Stimulated activated CD4-positive, alpha-beta T cell treated with anti-CD3 and anti-CD28 coated beads, Interleukin-4, amount 100 ng/mL, for 48 hours (primary cell): ENCODE measurements at places on chromosomes 2 and 18.

DNA sequence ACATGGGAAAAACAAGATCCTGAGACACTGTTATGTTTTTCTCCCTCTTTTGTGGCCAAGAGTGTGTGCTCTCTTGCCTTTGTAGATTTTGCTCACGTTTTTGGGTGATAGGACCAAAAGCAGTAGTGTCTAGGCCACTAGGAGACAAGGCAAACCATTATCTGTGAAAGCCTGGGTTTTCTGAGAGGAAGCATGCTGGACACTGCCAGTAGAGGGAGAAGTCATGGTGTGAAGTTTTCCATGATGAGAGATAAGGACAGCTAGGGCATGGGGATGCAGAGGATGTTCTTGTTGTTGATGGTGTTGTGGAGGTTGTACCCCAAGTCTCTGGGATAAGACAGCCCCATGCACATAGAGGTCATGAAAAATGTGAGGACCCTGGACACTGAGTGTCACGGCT is 285.3 kb downstream of the SOX11 start:
- no peak for DNase-seq

- DNase-seq: no peak
These were observed 9.7 kb upstream of the NMUR1 start for GRCh38 chr2:231539991-231540390.

DNA sequence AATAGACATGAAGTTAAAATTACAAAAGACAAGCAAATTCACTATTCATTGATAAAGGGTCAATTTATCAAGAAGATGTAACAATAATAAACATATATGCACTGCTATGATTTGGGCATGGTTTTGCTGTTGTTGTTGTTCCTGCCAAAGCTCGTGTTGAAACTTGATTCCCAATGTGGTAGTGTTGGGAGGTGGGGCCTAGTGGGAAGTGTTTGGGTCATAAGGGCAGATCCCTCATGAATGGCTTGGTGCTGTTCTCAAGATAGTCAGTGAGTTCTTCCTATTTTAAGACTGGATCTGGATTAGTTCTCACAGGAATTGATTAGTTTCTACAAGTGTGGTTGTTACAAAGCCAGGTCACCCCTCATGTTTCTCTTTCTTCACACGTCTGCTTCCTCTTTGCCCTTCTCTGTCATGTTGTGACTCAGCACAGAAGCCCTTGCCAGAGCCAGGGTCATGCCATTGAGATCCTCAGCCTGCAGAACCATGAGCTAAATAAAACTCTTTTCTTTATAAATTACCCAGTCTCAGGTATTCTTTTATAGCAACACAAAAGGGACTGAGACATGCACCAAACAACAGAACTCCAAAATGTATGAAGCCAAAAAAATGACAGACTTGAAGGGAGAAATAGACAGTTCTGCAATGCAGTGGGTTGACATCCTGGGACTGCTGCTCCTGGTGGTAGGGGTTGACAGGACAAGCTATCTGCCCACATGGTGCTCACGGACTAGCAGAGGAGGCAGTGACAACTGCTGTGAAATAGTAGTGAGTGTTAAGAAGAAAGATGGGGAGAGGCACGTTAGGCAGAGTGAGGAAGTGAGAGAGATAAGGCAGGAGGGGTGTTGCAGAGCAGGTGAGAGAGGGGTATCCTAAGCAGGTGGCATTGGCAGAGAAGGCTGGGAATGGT is 18.6 kb upstream of the SKA1 start:
- no peak for DNase-seq

DNA sequence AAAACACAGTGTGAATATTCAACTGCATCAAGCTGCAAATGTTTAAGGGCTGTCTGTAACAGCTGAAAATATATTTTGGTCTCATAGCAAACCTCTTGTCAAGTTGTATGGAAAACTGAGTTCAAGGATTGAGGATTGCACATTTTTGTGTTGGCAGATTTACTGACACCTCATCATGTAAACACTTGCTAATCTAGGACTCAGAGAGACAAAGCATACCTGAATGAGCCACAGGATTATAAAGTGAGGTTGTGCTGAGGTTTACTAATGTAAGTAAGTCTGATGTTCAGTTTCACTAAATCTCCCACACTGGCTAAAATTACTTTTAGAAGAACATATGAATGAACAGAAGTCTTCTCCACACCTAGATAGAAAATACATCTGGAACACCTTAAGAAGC is 1993.1 kb upstream of the CELF4 start:
- DNase-seq: no peak

- no peak for DNase-seq
These were observed 198.4 kb downstream of the RBM43 start for GRCh38 chr2:151063271-151063670.

- no peak for DNase-seq
These were observed 185.0 kb downstream of the BCL11A start for GRCh38 chr2:60368456-60368855.

DNA sequence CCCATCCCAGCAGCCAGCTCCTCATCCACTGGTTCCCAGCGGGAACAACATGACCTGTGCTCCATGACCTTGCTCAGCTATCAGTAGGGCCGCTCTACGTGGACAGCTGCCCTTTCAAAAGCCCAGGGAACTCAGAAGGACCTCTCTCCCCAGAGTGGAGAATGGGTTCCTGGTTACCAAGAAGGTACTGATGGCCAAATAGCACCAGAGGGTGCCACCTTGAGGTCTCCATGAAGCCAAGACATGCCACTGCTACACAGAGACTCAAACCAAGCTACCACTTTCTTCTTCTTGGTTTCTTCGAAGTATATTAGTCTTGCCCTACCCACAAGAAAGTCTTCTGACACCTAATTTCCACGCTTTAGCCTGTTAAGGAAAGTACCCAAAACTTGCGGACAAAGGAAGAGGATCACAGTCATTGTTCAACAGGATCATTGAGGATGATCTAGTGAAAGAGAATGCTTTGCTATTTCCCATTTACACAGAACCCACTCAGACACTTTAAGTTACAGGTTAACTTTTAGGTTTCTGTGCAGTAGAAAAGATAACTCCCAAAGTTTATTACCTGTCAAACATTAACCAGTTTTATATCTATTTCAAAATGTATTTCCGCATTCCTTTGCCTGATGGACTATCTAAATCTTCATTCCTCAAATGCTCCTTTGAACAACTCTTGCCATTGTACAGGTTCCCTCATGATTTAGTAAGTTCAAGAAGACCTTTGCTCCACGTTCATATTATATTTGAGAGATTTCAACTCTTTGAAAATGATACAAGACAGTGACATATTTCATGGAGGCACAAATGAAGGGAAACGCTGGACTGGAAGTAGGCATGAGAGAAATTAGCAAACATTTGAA is 102.2 kb downstream of the ALPK2 start:
- DNase-seq: no peak

- DNase-seq: no peak
These were observed 133.3 kb upstream of the ARL5A start for GRCh38 chr2:151961558-151961957.

- no peak for DNase-seq
These were observed 123.0 kb downstream of the AGAP1 start for GRCh38 chr2:235616885-235617284.

DNA sequence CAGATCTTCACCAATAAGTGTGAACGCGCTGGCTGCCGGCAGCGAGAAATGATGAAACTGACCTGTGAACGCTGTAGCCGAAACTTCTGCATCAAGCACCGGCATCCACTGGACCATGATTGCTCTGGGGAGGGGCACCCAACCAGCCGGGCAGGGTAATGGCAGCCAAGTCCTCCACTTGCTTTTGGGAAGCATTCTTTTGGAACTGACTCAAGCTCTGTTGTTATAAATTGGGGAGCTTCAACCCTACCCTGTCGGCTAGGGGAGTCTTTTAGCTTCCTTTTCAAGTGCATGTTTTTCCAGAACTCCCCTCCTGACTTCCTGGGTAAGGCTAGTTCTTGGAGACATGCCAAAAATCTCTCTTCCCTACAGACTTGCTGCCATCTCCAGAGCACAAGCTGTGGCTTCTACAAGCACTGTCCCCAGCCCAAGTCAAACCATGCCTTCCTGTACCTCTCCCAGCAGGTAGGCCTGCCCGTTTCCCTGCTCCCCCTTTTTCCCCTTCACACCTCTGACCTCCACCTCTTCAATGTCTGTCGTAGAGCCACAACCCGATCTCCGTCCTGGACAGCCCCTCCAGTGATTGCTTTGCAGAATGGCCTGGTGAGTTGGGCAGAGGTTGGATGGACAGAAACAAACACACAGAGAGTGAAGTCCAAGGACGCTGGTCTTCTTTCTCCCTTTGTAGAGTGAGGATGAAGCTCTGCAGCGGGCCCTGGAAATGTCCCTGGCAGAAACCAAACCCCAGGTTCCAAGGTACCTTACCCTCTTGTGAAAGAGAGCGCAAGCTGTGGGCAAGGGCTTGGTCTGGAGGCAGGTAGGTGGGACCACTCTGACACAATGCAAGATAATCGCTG is 1.5 kb downstream of the ZFAND2B start:
- no peak for DNase-seq

DNA sequence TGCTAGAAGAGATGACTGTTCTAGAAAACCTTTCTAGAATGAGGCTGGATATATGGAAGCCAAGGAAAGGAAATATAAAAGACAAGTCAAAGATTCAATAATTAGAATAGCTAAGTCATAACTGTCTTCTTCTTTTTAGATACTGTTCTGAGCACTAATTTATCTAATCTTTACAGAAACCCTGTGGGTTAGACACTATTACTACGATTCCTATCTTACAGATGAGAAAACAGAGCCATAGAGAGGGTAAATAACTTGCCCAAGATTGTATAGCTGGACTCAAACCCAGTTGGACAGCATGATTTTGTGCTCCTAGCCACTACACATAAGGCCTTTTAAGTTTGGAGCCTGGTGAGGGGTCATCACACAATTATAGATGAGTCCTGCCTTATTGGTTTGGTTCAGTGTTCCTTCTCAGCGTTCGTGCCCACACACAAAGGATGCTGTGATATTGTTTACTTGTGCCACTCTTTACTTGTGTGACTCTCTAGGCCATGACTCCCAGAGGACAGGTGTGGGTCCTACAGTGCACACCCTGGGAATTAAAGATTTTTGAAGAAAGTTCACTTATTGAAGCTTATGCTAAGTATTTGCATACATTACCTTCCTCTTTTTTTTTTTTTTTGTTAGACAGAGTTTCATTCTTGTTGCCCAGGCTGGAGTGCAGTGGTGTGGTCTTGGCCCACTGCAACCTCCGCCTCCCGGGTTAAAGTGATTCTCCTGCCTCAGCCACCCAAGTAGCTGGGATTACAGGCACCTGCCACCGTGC is 153.7 kb downstream of the PRKCE start:
- no peak for DNase-seq

DNA sequence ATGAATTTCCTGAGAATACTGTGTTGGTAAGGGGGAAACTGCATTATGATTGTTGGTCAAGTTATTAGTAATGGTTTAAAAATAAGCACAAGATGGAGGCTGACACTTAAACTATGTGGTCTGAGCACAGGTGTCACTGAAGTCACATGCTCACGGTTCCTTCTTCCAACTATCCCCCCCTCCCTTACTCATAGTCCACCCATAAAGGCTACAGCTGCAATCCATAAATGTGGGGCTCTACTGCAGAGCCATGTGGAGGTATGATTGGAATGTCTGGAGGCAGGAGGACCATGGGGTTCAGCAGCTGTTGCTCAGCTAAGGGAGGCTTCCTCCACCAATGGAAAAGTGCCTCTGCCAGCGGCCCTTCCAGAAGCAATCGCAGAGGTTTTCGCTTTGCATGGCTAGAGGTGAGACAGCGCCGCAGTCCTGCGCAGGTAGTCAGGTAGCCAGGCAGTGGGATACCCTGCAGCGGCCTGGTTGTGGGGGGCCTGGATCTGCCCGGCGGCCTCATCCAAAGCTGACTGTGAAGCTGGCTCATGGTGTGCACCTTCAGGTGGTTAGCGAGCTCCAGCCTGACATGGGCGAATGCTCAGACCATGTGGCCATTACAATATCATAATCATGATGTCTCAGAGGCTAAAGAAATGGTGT is 249.6 kb downstream of the DCDC2C start:
- DNase-seq: no peak

- DNase-seq: no peak
These were observed 506.6 kb downstream of the NR4A2 start for GRCh38 chr2:155825876-155826275.

DNA sequence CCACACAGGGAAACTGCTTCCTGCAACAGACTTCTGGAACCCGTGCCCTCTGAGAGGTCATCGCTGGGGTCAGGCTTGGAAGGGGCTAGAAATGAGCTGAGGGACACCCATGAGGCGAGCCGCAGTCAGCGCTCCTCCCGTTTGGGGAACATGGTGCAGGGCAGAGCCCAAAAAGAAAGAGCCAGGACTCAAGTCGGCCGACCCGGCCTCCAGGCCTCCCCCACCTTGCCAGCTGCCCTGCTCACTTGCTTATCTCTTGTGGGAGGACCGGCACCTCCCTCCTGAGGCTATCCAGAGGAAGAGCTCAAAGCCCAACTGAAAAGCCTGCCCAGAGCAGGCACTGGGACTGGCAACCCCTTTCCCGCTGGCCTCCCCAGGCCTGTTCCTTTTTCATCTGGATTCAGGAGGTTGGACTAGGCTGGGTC is 43.6 kb downstream of the SCTR start:
- no peak for DNase-seq

GRCh38 chr18:8858888-8859511 is 153.6 kb downstream of the MTCL1 start:
- no peak for DNase-seq

DNA sequence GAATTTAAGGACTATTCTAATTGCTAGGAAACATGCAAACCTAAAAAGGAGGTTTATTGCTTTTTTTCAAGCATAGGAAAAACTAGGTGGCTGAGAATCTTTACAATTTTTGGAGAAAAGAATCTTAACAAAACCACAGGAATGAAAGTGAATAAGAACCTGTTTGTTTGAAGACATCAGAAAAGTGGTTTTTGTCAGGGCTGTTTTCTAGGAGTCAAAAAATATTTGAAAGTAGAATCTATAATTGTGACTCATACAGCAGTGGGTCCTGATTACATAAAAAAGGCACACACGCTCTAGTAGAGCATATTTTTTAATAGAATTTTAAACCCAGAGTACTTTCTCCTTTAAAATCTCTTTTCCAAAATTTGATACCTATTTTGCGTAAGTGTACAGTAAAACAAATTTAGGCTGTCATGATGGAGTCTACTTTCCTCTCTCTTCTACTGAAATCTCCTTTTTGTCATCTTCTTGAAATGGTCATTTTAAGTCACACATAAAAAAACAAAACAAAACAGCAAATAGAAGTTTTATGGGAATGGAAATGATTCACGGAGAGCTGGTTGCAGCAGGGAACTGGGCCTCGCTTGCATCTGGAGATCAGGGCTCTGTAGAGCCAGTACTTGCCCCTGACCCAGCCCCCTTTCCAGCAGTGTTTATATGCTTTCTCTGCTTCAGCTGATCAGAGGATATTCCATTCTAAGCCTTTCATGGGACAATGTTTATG is 59.1 kb upstream of the PELI1 start:
- DNase-seq: no peak

- no peak for DNase-seq
These were observed 69.6 kb upstream of the MGAT4A start for GRCh38 chr2:98800330-98801064.

DNA sequence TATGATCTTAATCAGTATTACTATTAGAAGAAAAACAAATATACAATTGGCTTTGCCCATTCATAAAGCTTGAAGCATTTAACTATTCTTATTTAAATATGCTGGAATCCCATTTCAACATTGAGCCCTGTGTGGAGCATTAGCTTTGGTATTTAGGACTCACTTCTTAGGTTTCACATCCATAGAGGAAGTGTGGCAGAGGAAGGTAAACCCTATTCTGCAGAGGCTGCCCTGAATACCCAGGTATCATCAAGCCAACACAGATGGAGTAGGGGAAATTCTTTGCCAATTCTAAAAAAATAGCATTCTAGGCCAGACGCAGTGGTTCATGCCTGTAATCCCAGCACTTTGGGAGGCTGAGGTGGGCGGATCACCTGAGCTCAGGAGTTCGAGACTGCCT is 361.5 kb downstream of the FIGN start:
- DNase-seq: no peak

- DNase-seq: no peak
These were observed 319.6 kb downstream of the AGAP1 start for GRCh38 chr2:235813398-235813797.
